ENCODE measurements at places on chromosomes 5 and 9.

GRCh38 chr5:157451806-157452205, 8.2 kb upstream of the NIPAL4 start:
- DNase-seq = no peak

DNA sequence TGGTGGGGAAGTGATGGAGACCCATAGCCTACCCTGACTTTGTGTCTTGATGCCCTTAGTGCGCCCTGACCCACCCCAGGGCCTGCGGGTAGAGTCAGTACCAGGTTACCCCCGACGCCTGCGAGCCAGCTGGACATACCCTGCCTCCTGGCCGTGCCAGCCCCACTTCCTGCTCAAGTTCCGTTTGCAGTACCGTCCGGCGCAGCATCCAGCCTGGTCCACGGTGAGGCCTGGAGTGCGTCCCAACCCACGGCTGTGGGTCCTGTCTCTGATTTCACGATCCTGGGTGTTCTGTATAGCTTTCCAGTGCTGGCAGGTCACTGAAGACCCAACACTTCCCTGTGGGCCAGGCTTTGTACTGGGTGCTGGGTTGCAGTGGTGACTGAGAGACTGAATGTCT, 4.0 kb downstream of the CCL27 start:
- DNase-seq = no peak

DNA sequence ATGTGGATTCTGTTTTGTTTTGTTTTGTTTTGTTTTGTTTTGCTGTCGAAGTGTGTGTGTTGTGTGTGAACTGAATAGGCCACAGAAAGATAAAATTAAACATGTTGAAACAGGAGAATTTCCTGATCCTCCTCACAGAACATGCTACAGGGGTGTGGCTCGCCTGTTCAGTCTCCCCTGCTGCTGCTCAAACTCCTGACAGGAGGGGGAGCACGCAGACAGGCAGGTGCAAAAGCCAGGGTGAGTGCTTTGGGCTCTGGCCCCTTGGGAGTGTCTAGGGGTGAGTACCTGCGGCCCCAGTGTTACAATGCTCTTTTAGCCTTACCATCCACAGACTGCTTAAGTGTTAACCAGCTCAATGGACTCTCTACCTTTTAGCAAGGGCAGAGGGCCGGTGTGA, 473.5 kb downstream of the MAT2B start:
- DNase-seq = no peak

- no peak for DNase-seq
Measured at GRCh38 chr5:109191153-109191558, 218.6 kb downstream of the PJA2 start.

GRCh38 chr9:133768859-133769510, 30.8 kb upstream of the SARDH start:
- DNase-seq = no peak

DNA sequence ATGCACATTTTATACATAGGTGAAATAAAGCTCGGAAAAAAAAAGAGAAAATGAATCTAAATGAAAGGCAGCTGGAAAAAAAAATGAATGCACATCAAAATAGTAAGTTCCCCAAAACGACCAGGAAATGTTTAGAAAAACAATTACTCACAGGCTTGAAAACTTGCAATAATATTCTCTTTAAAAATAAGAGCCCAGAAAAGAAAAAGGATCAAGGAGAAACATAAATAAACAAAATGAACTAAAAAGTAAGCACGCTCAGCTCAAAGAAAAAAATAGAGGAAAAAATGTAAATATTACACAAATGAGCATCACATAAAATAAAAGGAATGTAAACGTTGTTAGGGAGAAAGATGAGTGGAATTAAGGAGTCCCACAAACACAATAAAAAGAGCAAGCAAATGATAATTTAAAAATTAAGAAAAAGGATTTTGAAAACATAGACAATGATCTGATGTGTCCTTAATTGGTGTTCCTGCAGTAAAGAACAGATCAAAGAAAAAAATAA, 54.2 kb downstream of the SLC27A6 start:
- DNase-seq = no peak

- no peak for DNase-seq
Measured at GRCh38 chr9:3750321-3750720, 224.5 kb upstream of the RFX3 start.

All from iPS DF 19.7 (cell line).